Chondrocyte (in vitro differentiated cells): ENCODE measurements at places on chromosomes 2 and 18.

DNA sequence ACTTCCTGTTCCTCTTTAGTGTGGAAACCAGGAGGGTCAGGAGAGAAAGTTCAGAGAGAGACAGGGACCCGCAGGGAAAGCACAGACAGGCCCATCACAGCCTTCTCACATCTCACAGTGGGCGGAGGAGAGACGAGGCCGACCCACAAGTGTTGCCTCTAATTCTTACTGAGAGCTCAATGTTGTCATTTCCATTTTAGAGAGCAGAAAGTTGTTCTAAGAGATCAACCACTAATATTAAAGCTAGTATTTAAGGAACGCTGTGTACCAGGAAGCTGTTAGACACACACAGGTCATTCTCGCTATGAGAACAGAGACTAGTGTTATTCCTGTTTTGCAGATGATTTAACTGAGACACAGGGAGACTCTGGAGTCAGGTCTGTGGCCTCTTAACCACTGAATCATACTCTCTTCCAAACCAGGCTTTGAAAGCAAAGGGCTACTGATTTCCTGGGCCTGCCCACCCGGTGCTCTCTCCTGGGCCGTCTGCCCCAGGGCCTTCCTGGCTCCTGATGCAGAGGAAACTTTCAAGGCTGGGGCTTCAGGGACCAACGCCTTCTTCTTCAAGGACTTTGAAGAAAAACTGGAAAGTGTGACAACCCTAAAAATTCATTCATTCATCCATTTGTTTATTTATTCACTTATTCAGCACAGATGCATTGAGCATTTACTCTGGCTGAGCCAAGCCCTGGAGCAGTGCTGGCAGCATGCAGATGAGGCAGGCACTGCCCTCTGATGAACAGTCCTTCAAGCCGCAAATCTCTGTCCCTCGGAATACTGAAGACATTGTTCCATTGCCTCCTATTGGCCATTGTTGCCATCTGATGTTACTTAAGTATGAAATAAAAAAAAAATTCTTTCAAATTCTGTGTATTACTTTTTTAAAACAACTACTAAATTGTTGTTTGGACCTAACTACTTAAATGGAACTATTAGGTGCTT, 37.2 kb upstream of the BIN1 start:
- H3K4me3 ChIP-seq: peak overlapping the region; percentile 37
- H3K36me3 ChIP-seq: peaks cover 3% of the 10 kb centered on the region
- H3K27me3 ChIP-seq: no peaks in the 10 kb centered on the region

- H3K4me3 ChIP-seq: no peak overlapping the region
- peaks cover 14% of the 10 kb centered on the region for H3K4me1 ChIP-seq
- H3K27ac ChIP-seq: peak overlapping the region; percentile 81
Observed at GRCh38 chr2:113226462-113226861, 52.3 kb downstream of the PAX8 start.

- H3K36me3 ChIP-seq: peaks cover 41% of the 10 kb centered on the region
- DNase-seq: no peak
- H3K27ac ChIP-seq: no peak overlapping the region
- no peaks in the 10 kb centered on the region for H3K27me3 ChIP-seq
- no peak overlapping the region for H3K4me3 ChIP-seq
Observed at GRCh38 chr2:98543842-98544241, 64.5 kb downstream of the COA5 start.

DNA sequence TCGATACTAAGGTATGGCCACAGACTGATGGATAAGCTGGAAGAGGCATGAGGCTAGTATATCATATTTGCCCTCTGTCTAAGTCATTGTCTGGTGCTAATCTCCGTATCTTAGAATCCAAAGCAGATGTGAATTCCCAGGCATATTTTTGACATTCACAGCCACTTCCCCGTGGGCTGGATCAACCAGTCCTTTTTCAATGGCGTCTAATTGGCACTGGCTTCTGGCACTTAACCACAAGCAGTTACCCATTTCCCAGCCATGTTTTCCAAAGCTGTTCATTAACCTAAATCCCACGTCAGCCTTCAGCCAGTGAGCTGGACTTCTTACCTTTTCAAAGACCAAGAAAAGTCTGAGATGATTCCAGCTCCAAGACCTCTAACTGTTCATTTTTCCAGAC, 20.7 kb upstream of the ZNF407 start:
- H3K27ac ChIP-seq: no peak overlapping the region
- H3K4me1 ChIP-seq: no peaks in the 10 kb centered on the region
- H3K4me3 ChIP-seq: no peak overlapping the region
- no peaks in the 10 kb centered on the region for H3K36me3 ChIP-seq

DNA sequence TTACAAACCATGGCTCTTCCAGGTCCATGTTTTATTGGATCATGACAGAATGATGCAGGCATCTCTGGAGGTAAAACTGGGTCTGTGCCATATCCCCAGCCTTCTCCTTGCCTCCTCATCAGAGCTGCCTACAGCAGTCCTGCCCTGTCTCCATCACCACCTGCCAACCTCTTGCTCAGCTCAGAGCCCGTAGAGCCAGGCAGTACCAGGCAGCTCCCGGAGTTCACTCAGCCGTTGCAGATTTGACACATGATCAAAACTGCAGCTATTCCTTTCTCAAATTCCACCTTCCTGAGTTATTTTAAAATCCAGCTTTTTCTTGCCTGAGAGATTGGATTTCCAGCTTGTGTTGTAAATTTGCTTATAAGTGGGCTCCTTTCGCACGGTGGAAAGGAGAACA, 218.2 kb upstream of the CELF4 start:
- no peaks in the 10 kb centered on the region for H3K36me3 ChIP-seq
- H3K27ac ChIP-seq: no peak overlapping the region
- no peak for DNase-seq
- H3K4me1 ChIP-seq: no peaks in the 10 kb centered on the region
- no peak overlapping the region for H3K4me3 ChIP-seq
- peaks cover 8% of the 10 kb centered on the region for H3K27me3 ChIP-seq

DNA sequence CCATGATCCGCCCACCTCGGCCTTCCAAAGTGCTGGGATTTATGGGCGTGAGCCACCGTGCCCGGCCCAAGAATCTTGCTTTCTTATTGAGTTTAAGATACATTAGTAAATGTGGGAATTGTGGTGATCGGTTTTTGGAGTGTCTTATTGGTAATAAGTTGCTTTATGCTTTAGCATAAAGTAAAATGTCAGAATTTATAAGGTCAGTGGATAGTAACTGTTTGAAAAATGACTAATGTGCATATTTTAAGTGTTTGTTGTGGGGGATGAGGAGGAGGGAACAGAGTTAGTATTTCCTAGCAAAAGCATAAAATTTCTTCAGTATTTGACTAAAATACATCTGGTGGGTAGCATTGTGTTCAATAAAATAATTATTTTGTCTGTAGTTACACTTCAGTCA, 77.4 kb downstream of the SLC39A10 start:
- H3K27me3 ChIP-seq: no peaks in the 10 kb centered on the region
- H3K36me3 ChIP-seq: peaks cover 17% of the 10 kb centered on the region
- peaks cover 36% of the 10 kb centered on the region for H3K4me1 ChIP-seq
- no peak overlapping the region for H3K4me3 ChIP-seq

DNA sequence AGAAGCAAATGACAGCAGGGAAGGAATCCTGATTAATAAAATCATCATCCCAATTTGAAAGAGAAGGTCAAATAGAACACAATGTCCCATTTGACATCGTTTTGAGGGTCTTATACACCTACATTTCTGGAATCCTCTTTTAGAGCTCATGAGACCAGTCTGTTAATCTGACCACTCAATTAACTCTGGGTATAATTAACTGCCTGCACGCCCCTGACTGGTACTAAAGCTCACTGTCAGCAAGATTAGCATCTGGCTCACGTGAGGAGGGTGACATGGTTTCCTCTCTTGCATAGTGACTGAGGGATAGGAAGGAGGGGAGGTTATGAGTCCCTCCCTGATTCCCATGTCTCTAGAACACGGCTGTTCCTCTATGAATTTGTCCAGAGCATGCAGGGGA, 124.3 kb downstream of the ICOS start:
- H3K27ac ChIP-seq: no peak overlapping the region
- no peak for DNase-seq
- H3K27me3 ChIP-seq: peaks cover 2% of the 10 kb centered on the region

GRCh38 chr2:128625963-128626759, 307.5 kb upstream of the HS6ST1 start:
- no peaks in the 10 kb centered on the region for H3K36me3 ChIP-seq
- H3K27me3 ChIP-seq: no peaks in the 10 kb centered on the region
- no peak overlapping the region for H3K27ac ChIP-seq
- peak; percentile 52 for DNase-seq
- H3K4me1 ChIP-seq: peaks cover 26% of the 10 kb centered on the region

GRCh38 chr2:51997571-51997970, 965.6 kb upstream of the NRXN1 start:
- no peaks in the 10 kb centered on the region for H3K27me3 ChIP-seq
- peaks cover 11% of the 10 kb centered on the region for H3K4me1 ChIP-seq
- no peak overlapping the region for H3K4me3 ChIP-seq
- H3K36me3 ChIP-seq: no peaks in the 10 kb centered on the region
- no peak overlapping the region for H3K27ac ChIP-seq

DNA sequence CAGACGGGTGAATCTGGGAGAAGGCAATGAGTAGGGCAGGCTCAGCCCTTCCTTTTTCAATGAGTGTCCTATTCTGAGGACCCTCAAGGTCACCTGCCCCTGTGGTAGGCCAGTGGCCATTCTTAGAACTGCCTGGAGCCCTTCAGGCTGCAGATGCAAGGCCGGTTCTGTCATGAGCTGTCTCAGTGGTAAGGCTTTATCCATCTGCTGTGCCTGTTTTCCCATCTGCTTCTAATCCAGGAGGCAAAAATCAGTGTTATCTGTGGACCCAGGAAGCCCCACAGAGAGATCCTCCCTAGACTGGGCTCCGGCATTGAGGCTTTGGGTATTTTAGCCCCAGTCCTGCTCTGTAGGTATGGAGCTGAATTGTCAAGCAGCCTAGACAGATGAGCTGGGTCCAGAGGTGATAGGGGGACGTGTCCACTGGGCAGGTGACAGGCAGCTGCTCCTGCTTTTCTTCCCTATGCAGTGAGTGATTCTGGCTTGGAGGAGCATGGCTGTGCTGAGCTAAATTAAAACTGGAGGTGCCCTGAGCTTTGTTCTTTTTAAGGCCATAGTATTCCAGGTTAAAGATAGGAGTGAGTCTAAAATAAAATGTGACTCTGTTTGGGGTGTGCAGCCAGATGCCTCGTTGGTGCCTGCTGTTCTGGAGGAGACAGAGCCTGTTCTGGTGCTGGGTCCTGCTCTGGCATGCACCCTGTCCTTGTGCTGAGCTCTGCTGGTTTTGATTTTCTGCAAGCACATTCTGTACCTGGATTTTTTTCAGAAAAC, 92.5 kb downstream of the FHOD3 start:
- H3K27ac ChIP-seq: no peak overlapping the region
- H3K4me1 ChIP-seq: peaks cover 11% of the 10 kb centered on the region
- peaks cover 2% of the 10 kb centered on the region for H3K36me3 ChIP-seq
- no peak overlapping the region for H3K4me3 ChIP-seq
- DNase-seq: no peak

DNA sequence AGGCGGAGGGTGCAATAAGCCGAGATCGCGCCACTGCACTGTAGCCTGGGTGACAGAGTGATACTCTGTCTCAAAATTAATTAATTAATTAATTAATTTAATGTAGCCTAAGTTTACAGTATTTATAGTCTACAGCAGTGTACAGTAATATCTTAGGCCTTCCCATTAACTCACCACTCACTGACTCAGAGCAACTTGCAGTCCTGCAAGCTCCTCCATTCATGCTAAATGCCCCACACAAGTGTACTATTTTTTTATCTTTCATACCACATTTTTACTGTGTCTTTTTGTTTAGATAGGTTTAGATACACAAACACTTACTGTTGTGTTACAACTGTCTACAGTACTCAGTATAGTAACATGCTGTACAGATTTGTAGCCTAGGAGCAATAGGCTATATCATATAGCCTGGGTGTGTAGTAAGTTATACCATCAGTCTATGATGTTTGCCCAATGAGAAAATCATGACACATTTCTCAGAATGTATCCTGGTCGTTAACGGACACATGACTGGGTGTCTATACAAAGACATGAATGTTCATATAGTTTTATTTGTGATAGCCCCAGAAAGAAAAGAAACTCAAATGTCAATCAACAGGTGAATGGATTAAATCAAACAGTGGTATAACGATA, 15.8 kb upstream of the RNU2-63P start:
- no peak overlapping the region for H3K27ac ChIP-seq
- peaks cover 12% of the 10 kb centered on the region for H3K4me1 ChIP-seq
- H3K27me3 ChIP-seq: no peaks in the 10 kb centered on the region
- DNase-seq: no peak

DNA sequence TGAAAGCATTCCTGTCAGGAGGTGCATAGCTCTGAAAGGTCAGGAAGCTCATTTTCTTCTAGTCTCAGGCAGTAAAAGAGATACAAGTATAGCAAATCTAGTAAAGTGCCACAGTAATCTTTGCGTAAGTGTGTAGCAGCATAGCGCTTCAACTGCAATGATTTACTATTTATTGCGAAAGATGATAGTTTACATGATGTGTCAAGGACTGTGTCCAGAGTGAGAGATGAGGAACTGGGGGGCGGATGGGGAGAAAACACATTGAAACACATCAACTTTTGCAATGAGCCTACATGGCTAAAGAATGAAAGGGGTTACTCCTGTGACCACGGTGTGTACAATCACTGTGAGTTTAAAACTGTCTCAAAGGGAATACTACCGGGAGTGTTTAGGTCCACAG, 644.4 kb downstream of the GALR1 start:
- peaks cover 10% of the 10 kb centered on the region for H3K27me3 ChIP-seq
- no peak overlapping the region for H3K27ac ChIP-seq
- H3K36me3 ChIP-seq: no peaks in the 10 kb centered on the region
- H3K4me3 ChIP-seq: no peak overlapping the region

DNA sequence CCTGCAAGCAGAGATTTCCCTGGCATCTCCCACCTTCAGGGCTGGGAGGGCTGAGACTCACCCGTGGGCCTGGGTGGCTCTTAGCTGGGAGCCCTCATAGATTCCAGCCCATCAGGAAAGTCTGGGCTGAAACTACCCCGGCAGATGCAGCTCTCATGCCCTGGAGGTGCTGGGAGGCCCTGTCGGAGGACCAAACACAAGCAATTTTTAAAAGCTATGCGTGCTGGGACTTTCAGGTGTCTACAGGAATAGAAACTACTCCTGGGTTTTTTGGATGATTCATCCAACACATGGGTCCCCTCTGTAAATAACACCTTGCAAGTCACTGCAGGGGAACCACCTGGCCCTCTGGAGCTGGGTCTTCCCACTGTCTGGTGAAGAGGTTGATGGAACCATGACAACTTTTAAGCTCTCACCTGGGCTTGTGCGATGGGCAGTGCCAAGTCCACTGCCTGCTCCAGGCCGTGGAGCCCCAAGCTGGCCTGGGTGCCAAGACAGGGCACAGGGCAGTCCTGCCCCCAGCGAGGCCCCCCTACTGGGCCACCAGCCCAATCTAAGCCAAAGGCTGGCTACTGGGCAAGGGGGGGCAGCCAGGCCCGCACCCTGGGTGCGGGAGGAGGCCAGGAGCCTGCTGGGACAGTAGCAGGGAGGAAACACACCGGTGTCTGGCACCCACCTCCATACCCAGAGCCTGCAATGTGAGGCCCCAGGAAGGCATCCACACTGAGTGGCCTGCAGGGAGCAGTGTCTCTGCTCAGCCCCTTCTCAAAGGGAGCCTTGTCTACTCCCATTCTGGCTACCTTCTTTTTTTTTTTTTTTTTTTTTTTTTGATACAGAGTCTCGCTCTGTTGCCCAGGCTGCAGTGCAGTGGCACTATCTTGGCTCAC, 1.1 kb upstream of the GPR55 start:
- no peaks in the 10 kb centered on the region for H3K36me3 ChIP-seq
- peaks cover 8% of the 10 kb centered on the region for H3K27me3 ChIP-seq
- DNase-seq: peak; percentile 65
- no peaks in the 10 kb centered on the region for H3K4me1 ChIP-seq

- H3K27me3 ChIP-seq: no peaks in the 10 kb centered on the region
- H3K4me1 ChIP-seq: peaks cover 58% of the 10 kb centered on the region
- peak within 1 kb of the TSS; percentile 94 for H3K4me3 ChIP-seq
- peak within 1 kb of the TSS; percentile 93 for H3K27ac ChIP-seq
- peak; percentile 94 for DNase-seq
- H3K36me3 ChIP-seq: no peaks in the 10 kb centered on the region
Observed at GRCh38 chr18:57803103-57803969, at the start of gene ATP8B1. Gene ATP8B1 (minus strand): TSS chr18:57803315. CDS start chr18:57731807, 71,508 bp downstream.
